NCI-H1694 treated with DMSO at 0.1 percent for 48 hours (cell line): ENCODE measurements at places on chromosomes 5 and 9.
A peak's percentile ranks its signal among the peaks of the same experiment; 100 is the strongest.

- no peak for DNase-seq
These were observed 49.0 kb upstream of the CTXN3 start for GRCh38 chr5:127599847-127600246.

GRCh38 chr9:127311239-127311741 is 46.7 kb downstream of the GARNL3 start:
- peak; percentile 9 for DNase-seq

DNA sequence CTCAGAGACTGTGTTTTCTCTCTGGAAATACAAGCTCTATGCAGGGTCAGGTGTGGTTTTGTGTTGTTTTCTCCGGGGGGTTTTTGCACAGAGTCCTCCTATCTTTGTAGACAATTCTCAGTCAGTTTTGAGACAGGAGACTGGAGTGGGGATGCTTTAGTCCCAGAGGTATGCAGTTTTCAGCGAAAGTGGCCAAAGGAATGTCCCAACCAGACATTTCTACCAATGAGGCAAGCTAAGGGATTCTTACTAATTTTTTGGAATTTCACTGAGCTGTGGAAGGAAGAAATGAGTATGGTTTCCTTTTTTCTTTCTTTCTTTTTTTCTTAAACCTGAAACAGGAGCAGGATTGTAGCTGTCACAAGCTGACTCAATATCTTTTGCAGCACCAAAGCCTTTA is 35.3 kb upstream of the PLPP1 start:
- no peak for DNase-seq

DNA sequence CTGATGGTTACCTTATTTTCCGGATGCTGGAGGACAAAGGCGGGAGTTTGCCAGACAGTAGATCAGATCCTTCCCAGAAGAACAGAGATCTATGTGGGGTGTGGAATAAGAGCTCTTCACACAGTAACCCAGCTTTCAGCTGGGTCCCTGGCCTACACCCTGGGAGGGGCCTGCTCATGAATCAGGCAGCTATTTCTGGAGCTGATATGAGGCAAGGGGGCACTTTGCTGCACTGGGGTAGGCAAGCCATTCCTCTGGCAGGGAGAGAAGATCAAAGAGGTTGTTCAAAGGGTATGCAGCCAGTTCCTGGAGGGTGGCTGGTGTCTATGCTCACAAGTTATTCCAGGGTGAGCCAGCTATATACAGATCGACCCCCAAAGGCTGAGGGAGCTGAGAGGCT is 48.6 kb downstream of the CYSTM1 start:
- no peak for DNase-seq
